ENCODE measurements at places on chromosomes 5 and 9. TPM values are rescaled to one million over a fixed set of nuclear protein-coding genes. Genes with fewer than 3 reads are reported as not detected.

Gene LCN9
- not detected for total RNA-seq

Gene IFNB1
- total RNA-seq: not detected

Gene MROH2B
- total RNA-seq: not detected

Gene ZNF883
- total RNA-seq: 0.33 TPM

Gene APBA1
- 4.7 TPM for total RNA-seq

Gene C1QTNF3
- 12.3 TPM for total RNA-seq

Gene FOXD4L5
- total RNA-seq: 0.54 TPM

Gene ROPN1L
- not detected for total RNA-seq

Gene HSPB3
- total RNA-seq: not detected
